ENCODE measurements at places on chromosomes 7 and 10.

DNA sequence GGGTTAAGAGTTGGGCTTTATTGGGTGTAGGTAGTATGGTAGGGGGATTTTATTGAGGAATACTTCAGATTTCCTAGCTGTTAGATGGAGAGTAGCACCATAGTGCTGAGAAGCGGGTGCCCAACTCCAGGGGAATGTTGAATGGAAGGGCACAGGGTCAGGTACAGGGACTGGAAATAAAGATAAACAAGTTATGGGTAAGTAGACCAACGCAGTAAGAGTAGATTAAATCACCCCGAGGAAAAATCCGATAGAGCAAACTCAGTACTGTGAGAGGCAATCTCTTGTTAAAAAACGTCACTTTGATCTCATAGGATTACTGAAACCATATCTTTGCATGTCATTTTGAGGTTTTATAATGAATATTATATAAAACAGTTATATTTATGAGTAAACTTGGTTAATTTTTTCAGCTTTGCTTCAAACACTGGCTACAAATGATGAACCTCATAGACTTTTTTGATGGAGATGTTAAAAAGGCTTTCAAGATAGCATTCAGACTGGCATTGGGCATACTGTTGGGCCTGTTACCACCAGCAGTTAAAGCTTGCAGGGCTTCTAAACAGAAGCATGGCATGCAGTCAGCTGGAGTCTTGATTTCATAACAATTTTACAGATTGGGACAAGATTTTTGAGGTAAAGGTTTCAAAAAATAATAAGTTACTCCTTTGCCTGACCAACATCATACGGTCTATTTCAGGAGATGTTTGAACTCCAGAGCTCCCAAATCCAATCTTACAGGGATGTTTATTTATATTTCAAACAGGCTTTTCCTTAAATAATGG is 7.1 kb downstream of the AHR start:
- DNase-seq = no peak

- DNase-seq = no peak
Measured at GRCh38 chr7:158067931-158068482, 519.6 kb downstream of the PTPRN2 start.

DNA sequence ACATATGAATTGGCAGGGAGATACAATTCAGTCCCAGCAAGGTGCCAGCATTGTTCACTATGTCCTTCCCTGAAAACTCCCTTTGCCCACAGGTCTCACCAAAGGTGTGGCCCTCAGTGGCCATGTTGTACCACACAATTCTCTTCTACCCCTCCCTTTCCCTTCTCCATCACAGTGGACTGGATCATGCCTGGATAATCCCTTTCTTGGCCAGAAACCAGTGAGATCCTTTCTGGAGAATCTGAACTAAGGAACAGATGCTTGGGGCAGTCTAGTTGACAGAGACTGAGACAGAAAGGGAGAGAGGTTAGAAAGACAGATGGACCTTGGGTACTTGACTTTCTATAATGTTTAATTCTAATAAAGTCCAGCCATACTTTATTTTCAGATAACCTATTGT is 9.5 kb downstream of the NMT2 start:
- no peak for DNase-seq

GRCh38 chr10:716821-717220 is 27.4 kb upstream of the DIP2C start:
- DNase-seq = no peak

GRCh38 chr10:29448125-29448524 is 159.3 kb downstream of the LYZL1 start:
- no peak for DNase-seq

GRCh38 chr10:24650669-24651391 is 72.9 kb downstream of the ARHGAP21 start:
- no peak for DNase-seq

DNA sequence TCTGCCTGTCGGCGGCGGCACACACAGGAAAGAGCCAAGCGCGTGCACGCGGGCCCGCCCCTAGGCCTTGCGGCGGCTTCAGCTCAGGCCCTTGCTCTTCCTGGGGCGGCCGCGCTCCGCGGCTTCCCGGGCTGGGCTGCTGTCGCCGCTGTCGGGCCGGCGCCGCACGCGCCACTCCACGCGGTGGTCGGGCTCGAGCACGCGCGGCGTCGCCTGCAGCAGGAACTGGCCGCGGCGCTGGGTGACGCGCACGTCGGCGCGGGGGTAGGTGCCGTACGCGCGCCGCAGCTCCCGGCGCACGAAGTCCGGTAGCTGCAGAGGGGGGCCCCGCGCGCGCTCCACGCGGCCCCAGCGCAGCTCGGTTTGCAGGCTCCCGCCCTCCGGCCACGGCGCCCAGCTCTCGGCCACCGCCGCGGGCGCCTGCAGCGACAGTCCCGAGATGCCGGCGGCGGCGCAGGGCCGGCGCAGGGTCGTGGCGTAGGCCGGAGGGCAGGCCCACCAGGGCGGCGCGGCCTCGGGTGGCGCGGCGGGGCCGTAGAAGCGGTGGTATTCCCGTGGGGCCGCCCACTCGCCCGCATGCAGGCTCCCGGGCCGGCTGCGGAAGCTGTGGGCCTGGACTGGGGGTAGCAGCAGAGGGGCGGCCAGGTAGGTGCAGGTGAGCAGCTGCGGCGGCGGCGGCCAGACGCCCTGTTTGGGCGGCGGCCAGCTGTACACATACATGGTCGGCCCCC is 804 bp downstream of the C10orf95 start:
- peak; percentile 77 for DNase-seq

DNA sequence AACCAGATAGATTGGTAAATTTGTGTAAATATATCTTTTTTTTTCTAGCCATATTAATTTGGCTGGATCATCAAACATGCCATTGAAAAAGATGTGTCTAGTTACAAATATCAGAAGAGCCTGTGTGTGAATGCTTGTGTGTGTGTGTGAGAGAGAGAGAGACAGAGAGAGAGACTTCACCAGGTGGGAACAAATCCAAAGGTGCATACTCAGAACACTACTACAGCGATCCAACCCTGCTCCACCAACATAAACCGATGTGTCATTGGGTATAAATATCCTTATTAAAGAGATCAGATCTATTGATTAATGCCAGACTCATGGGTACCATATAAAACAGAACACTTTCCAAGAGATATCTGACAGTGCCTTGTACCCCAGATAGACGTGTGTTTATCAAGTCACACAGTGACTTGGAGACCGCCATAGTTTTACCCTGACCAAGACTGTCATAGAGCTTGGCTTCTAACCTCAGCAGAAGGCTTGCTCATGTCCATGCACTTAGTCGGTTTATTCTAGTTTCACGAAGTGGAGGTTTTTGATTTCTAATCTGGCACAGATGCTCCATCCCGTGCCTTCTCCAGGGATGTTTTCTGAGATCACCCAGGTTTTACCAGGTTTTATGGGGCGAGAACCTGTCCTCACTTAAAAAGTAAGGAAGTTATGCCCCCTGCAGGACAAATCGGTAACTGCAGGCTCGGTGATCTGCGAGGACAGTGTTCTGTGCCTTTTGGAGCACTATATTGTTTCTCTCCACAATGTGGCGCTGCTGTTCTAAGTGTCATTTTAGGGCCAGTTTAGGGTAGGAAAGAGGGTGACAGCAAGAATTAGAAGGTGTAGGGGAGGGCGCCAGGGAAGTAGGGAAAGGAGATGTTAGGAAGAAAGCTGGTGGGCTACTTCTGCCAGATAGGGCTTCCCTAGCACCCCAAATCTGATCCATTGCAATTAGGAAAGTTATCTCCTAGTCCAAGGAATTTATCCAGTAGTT is 29.3 kb upstream of the WNT8B start:
- DNase-seq = peak; percentile 95

DNA sequence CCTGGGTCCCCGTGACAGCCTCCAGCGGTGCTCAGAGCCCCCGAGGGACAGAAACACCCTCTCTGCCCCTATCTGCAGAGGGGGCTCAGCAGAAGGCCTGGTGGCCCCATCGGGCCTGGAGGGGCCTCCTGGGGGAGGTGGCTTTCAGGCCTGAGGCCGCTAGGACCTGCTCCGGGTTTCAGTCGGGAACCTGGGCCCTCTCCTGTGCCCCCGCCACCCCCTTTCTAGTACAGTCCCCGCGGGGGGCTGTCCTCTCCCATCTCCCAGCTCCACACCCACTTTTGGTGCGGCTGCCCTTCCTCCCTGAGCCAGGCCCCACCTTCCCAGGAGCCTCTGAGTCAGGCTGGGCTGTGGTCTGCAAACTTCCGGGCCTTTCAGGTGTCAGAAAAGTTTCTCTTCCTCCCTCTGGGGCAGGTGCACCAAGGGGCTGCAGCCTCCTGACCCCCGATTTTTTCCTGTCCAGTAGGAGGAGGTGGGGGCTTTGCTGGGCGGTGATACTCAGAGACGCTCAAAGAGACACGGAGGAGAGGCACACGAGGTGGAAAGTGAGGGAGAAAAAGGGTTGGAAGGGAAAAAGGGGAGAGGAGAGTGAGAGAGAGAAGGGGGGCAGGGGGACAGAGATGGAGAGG is 692 bp downstream of the CARD11 start:
- DNase-seq = no peak

- DNase-seq = no peak
Measured at GRCh38 chr10:102024799-102025198, 31.2 kb downstream of the ARMH3 start.

DNA sequence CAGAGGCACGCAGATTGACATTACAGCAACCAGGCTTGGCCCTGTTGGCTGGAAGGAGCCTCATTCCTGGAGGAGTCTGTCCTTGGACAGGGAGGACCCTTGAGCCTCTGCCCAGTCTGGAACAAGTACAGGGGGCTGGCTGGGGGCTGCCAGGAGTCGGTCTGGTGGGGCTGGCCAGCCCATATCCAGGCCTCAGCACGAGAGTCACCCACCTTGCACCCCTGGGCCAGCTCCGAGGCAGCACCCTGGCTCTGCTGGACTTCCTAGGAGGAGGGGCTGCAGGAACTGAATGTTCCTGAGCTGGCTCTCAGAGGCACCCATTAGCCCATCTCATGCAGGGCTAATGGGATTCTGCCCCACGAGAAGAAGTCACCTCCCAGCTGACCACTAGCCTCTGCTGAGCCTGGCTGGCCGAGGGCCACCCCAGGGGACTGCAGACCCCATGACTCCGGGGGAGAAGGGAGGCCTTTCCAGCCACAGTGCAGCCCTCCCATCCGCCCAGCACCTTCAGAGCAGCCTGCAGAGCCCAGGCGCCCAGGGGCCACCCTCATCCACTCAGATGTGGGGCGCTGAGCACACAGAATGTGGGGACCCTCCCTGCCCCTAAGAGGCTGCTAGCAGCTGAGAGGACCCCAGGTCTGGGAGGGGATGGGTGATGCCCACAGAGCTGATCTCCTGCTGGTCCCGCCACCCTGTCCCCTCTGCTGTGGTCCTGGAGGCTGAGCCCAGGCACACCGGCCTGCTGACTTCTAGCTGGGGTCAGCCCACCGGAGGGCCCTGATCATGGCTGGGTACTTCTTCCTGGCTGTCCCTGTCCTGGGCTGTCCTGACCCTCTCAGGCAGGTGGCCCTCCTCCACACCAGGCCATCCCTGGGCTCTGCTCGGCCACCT is 14.8 kb upstream of the INPP5A start:
- DNase-seq = no peak

DNA sequence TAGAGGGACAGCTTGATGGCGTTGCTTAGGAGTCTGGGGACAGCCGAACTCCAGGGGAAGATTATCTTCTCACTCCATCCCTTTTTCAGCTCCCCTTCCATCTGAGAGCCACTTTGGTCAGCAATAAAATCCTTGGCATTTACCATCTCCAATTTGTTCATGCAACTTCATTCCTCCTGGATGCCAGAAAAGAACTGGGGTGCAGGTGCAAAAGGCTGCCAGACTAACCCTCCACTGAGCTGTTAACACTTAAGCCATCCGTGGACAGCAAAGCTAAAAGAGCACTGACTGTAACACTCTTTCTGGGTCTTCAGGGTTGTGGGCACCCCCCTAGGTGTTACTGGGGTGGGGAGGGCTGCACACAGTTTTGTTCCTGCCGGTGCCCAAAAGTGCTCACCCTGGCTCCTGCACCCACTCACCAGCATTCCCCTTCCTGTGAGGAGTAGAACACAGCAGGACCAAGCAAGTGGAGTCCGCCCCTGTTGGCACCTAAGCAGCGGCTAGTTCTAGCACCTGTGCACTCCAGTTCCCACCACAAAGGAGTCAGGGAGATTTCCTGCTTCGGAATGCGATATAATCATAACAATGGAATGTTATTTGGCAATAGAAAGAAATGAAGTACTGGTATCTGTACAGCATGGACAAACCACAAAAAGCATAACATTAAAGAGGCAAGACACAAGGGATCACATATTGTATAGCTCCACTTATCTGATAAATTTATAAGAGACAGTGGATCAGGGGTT is 95.1 kb downstream of the NPY start:
- no peak for DNase-seq

GRCh38 chr10:50375051-50375452 is 123.7 kb upstream of the ASAH2 start:
- no peak for DNase-seq

DNA sequence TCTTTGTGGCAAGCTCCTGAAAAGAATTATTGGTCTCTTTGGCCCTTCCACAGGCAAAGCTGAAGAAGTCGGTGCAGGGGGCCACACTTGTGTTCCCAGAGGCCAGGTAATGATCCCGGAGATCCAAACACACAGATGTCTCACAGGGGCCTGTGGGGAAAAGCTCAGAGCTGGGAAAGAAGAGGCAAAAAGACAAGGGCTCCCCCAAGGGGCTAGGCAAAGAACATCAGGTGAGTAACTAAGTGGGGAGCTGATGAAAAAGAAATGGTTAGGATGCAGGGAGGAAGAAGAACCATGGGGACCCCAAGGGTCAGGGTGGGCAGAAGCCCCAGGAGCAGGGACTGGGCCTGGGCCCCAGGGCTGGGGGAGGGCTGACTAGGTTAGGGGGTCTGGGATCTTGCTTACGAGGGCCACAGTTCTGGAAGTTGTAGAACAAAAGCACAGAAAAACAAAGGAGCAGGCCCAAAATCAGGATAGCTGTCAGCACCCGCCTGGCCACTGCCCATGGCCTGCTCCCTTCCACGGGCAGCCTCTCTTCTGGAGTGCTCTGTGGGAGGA is 1.1 kb downstream of the KEL start:
- no peak for DNase-seq

- DNase-seq = no peak
Measured at GRCh38 chr10:65377687-65378086, 1548.1 kb upstream of the LRRTM3 start.

DNA sequence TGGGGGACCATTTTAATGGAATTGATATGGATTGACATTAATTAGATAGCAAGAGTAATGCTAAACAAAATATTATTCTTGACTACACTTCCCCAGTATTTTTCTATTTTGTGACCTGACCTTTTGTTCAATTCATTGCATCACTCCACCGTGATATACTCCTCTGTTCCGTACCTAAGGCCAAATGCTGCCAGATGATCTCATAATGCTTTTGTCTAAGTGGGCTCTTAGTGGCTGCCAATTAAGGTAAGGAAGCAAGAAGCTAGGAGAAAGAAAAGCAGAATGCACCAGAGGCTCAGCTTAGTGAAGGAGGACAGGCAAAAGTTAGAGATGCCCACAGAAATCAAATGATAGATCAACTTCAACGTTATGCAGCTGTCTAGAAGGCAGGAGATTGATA is 36.4 kb downstream of the FEZF1 start:
- no peak for DNase-seq

GRCh38 chr7:90536449-90536848 is 59.7 kb upstream of the CDK14 start:
- DNase-seq = no peak

DNA sequence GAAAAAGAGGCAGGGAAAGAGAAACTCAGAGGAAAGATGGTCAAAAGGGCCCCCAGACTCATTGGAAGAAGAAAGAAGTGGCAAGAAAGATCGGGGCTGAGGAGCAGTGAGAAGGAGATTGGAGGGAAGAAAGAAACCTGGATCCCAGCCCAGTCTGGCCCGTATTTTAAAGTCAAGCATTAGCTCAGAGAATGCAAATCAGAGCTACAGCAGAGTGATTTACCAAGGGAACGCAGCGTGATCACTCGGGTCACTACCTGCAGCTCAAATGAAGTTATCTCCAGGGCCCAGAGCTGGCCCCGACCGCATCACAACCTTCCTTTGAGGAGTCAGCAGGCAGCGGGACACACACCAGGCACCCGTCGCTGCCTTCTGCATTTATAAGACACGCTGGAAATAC is 72.8 kb downstream of the CARD11 start:
- DNase-seq = no peak

Measured in liver (tissue), 10 donors.